ENCODE measurements at places on chromosomes 5 and 9.

- DNase-seq, result no peak
These were observed 31.3 kb upstream of the SEC16A start for GRCh38 chr9:136514022-136514714.

GRCh38 chr9:136407911-136408310, 2.5 kb downstream of the ENTR1 start:
- no peak for DNase-seq

DNA sequence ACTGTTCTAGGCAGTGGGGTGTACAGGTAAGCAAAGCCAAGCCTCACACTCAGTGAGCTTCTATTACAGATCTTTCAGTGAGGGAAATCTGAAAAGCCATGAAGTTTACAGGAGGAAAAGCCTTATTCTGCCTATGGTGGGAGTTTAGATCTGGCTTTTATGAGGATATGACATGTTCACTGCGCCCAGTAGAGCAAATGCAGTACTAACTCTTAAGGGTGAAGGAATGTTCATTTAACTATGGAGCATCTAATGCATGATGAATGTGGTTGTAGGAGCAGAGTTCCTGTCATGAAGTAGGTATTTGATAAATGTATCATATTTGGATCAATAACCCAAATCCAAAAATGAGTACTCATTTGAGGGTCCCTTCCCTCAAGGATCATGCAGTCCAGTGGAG, 230.2 kb upstream of the PAPPA start:
- no peak for DNase-seq

GRCh38 chr5:28523888-28524635, 1485.7 kb upstream of the CDH9 start:
- DNase-seq, result peak; percentile 82

DNA sequence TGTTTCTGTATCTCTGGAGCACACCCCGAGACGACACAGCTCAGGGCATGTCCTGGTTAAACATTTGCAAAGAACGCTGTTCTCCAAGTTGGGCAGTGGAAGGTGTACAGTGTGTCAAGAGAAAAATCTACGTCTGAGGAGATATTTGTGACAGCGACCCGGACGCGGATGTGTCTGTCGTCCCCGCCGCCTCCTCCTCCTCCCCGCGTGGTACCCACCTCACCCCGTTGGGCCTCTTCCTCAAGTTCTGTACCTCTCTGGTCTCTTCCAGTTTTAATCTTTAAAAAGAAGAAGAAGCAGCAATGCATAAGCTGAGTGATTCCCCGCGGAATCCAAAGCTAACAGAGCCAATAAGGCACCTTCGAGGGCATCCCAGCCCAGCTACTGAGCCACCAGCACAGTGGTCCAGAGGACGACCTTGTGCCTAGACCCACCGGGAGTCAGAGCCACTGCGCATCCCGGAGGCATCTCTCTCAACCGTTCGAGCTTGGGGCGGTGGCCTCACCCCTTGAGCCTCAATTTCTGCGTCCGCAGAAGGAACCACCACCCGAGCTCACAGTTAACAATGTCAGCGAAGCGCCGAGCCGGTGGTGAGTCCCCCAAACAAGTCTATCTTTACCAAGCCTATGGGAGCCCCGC, 467 bp downstream of the C9orf78 start:
- peak; percentile 12 for DNase-seq

DNA sequence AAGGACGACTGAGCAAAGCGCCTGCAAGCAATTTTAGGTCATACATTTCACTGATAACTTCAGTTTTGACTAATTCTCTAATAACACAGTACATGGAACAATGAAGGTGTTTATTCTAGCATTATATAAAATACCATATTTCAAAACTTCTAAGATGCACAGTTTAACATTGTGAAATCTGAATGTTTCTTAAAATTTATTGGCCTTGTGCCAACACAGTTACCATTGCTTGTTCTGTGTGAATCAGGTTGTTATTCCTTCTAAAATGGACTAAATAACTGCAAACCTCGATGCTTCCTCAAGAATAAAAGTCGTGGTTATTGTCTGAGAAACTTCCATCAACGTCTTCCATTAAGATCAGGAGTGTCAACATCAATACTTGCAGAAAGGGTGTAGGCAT, 8.0 kb downstream of the MCC start:
- DNase-seq, result no peak

DNA sequence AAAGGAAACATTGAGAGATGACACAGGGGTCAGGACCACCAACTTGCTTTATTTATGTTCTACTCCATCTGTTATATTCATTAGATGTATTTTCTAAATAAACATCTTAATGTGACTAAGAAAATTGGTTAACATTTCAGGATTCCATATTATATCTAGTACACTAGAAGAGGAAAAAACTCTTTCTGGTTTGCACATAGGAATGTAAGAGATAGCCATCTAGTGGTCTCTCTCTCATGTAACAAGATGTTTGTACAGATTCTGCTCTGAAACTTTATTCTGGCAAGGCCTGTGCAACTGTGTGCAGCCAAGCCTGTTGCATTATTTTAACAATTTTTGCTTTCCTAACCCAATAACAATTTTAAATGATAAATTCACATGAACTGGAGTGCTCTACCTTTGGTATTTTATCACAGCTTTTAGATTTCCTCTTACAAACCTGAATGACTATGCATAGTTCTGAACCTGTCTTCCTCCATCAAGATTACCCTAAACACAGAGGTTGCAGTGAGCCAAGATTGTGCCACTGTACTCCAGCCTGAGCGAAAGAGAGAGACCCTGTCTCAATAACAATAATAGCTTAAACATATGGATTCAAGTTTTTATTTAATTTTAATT, 148.2 kb downstream of the GIN1 start:
- DNase-seq, result peak; percentile 62

- no peak for DNase-seq
These were observed 207.2 kb downstream of the ENC1 start for GRCh38 chr5:74433255-74433895.

GRCh38 chr5:169697511-169697890, 60.4 kb downstream of the DOCK2 start:
- DNase-seq, result no peak

DNA sequence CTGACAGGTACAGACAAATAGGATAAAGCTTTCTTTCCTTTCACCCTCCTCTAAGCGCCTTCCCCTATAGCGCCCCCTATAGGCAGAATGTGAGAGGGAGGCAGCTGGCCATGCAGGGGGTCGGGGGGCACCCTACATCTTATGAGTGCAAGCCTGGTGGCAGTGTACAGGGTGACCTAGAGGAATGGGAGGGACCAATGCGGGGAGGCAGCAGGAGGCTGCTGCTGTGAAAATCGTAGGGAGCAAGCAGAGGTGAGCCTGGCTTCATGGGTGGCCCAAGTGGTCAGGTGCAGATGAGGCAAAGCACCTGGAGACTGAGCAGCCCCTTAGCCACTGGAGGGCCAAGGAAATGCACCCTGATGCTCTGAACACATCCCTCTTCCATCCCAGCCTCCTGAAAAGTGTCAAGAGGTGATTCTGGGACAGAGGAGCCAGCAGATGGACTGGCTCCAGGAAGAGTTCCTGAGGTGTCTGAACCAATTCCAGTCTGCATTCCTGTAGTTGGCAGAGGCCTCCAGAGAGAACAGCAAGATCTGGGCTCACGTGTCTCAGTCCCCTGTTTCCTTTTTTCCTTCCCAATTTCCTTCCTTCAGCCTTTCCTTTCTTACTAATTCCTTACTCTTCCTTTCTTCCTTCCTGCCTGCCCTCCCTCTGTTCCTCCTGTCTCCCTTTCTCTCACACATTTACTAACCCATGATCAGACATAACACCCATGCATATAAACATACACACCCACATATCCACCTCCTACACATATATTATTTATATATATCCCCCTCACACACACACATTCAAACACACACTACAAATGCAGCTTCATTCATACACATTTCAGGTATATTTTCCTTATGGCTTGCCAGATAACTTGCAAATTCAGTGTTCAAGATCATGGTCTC, 32.8 kb upstream of the GALNT10 start:
- DNase-seq, result no peak

DNA sequence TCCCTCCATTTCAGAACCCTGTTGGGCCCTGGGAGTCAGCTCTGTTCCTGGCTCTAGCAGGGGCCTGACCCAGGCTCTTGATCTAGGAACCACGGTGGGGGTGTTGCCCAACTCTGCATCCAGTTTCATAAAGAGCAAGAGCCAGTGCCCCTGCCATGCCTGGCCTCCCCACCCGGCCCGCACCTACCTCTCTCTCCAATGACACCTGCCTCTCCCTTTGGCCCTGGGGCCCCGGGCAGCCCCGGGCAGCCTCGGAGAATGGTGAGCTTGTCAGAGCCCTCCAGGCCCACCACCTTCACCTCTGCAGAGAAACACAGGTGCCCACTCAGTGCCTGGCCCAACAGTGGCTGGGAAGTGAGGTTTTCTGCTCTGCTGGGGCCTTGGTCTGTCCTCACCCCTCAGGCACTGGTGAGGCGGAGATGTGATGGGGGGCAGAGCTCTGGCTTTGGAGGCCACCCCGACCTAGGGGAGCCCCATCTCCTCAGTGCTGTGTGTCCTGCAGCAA, 1.5 kb downstream of the FCN1 start:
- DNase-seq, result no peak

GRCh38 chr5:102511666-102512065, 12.9 kb upstream of the SLCO6A1 start:
- peak; percentile 73 for DNase-seq

Data from fibroblast of gingiva (primary cell).